ENCODE measurements at places on chromosomes 2 and 18.

DNA sequence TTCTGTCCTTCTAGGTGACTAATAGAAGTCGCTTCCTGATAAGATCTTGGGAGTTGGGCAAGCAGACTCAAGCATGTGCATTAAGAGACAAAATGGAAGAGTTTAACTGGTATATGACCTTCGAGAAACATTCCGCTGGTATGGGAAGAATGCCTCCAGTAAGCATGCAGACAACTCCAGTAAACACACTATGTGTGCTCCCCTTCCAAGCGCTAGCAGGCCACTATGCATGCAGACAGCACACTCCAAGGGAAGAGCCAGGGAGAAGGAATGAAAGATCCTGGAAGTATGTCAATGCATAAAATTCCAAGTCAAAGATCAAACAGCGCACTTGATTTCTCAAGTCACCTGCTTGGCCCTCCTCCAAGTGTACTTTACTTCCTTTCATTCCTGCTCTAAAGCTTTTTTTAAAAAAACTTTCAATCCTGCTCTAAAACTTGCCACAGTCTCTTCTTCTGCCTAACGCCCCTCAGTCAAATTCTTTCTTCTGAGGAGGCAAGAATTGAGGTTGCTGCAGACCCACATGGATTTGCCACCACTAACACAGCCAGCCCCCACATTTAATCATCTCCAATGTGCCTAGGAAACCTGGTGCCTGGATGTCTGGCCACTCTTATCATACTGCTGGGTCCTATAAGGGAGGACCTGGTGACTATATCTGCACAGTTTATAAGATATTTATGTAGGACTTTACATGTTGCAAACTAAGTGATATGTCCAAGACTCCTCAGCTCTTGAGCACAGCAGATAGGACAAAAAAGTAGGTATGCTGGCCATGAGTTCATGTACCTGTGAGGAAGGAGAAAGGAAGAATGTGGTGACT, 239.8 kb downstream of the PDE11A start:
- DNase-seq = no peak

DNA sequence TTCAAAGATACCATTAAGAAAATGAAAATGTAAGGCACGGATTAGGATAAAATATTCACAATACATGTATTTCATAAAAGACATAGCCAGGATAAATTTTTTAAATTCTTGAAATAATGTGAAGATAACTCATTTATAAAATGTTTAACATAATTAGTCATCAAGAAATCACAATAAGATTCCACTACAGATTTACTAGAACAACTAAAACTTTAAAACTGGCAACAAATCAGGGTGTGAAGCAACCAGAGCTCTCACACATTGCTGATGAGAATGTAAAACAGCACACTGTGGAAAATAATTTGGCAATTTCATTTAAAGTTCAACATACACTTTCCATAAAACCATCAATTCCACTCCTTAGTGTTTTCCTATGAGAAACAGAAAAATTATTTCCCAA, 89.6 kb upstream of the UBE2E3 start:
- no peak for DNase-seq

GRCh38 chr18:47970664-47971531, 40.4 kb upstream of the SMAD2 start:
- DNase-seq = no peak

- no peak for DNase-seq
Measured at GRCh38 chr2:11687736-11688135, 17.7 kb upstream of the NTSR2 start.

DNA sequence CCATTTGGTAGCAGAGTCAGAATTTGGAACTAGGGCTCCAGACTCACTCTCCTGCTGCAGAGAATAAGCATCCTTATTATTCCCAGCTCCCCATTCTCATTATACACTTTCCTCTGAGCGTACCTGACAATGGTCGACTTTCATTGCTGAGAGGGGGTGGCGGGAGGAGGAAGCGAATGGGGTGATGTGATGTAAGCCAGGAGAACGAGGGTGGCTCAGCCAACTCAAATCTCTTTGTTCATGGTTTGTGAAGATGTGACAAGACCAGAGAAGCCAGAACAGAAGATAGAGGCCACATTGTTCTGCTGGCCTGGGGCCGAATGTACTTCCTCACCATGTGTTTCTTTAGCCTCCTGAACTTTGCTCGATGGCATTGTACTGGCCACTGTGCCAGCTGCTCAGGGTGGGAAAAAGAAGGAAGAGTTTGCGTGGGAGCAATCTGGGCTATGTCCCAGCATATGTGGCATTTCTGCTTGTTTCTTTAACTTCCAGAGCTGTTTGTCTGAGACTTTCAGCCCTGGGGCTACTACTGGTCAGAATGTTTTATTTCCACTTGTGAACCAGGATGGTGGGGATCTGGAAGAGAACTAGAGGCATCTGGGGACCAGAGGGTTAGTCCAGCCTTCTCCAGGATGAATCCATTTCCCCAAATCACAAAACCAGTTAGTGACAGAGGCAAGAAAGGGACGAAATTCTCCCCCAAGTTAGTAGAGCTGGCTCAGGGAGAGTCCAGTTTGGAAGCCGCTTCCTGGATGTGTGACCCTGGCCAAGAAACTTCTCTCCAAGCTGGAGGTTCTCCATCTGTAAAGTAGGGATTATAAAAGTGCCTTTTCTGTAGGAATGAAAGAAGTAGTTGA, 62.6 kb downstream of the MOGAT1 start:
- peak; percentile 98 for DNase-seq

DNA sequence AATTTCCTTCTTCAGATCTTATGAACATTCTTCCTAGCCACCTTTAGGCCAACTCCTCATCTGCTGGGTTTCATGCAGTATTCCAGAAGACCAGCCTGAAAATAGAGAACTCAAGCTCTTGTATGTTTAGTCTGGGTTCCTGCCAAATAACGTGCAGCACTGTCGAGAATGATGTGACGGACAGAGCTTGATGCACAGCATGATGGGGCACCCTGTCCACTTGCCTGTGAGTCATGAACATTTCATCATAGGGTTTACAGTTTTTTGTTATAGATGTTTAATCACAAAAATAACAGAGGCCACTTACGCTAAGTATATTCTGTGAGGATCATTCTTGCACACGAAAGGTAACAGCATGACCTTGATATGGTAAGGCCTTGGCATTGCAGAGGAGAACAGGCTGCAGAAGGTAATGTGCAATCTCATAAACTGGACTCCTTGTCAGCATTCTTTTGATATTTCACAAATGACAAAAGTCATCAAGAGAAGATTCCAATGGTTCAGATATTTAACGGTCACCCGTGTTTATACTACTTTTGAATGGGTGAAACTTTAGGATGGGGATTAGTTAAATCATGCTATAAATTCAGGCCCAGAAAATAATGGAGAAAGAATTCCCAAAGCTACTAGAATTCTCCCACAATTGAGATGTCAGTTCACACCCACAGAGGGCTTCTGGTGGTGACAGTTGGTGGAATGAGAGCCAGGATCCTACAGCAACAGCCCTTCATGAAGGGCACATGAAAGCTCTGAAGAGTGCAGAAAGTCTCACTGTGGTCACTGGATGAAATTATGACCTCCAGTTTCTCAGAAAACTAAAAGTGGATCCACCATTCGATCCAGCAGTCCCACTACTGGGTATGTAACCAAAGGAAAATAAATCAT, 396.1 kb upstream of the RAB12 start:
- DNase-seq = no peak

DNA sequence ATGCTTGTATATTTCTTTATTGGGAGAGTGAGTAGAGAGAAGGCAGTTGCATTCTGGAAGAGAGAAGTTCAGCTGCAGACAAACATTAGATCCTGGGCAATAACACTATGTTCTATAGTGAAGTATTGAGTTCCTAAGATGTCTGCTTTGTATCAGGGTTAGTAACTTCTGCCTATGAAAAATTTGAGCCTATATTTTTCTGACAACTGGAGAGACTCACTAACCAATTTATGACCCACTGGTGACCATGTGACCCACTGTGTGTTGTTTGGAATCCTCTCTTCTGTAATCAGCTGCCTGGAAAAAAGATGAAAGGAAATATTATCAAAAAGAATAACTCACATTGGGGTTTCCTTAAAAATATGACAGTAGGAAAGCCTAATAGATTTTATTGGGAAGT, 35.3 kb downstream of the DPP4 start:
- no peak for DNase-seq

- no peak for DNase-seq
Measured at GRCh38 chr2:18527326-18527725, 33.1 kb downstream of the RDH14 start.

DNA sequence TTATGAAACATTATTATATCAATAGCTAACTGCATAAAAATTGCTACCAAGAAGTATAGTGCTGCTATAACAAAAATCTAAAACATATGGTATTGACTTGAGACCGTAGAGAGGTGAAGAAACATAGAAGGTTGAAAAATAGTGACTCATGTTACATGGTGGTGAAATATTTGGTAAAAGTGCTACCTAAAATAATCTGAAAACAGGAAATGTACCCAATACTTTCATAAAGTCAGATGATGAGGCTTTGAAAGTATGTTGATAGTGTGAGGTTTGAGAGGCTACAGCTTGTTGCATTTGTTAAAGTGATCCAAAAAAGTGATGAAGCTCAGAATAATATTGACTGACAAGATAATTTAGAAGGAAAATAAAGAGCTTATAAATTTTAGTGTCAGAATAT, 718.7 kb upstream of the SLC8A1 start:
- DNase-seq = no peak

DNA sequence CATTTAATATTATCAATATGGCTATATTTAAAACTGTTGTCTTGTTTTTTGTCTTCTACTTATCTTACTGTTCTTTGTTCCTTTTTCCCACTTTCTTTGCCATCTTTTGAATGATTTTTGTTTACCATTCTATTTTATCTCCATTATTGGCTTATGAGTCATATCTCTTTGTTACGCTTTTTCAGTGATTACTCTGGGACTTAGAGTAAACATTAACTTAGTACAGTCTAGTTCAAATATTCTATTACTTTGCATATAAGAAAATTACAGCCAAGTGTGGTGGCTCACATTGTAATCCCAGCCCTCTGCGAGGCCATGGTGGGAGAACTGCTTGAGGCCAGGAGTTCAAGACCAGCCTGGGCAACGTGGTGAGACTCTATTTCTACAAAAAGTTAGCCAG, 26.1 kb downstream of the ADCY3 start:
- DNase-seq = no peak

DNA sequence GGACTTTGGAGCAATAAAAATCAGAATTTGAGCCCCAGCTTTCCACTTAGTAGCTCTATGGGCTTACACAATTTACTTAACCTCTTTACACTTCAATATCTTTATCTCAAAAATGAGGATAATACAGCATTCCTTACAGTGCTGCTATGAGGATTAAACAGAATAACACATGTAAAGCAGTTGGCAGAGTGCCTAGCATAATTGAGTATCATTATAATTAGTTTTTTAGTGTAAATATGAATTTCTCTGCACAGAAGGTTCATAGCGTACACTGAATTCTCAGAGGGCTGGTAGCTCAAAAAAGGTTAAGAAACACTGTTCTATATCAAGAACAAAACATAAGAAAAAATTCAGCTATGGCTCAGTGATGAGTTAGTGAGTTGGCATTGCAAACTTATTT, 190.4 kb upstream of the CYP26B1 start:
- DNase-seq = no peak

- DNase-seq = no peak
Measured at GRCh38 chr2:88836351-88836750, 144.9 kb downstream of the RPIA start.

DNA sequence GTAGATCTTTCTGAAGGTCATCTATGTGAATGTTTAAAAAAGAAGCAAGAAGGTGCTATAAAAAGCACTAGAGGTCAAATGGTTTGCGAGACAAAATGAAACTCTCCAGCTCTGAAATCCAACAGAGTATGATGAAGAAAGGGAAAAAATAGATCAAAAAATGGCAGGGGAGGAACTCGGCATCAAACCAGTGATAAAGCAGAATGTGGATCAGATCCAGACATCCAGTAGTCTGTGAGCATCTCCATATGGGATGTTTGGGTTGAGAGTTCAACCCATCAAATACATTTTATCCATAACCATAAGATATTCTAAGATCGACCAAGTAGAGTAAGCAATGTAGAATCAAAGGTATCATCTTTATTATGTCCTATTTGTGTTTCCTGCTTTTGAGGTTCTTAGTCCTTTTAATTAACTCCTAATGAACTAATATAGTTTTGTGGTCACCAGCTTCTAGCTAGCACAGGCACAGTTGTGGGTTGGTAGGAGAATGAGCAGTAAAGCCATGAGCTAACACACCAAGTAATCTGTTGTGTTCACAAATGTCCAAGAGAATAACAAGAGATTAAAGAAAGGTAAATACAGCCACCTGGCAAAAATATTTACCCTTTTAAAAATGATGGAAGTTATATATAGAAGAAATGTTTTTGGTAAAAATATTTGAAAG, 160.9 kb downstream of the NEDD4L start:
- DNase-seq = no peak

DNA sequence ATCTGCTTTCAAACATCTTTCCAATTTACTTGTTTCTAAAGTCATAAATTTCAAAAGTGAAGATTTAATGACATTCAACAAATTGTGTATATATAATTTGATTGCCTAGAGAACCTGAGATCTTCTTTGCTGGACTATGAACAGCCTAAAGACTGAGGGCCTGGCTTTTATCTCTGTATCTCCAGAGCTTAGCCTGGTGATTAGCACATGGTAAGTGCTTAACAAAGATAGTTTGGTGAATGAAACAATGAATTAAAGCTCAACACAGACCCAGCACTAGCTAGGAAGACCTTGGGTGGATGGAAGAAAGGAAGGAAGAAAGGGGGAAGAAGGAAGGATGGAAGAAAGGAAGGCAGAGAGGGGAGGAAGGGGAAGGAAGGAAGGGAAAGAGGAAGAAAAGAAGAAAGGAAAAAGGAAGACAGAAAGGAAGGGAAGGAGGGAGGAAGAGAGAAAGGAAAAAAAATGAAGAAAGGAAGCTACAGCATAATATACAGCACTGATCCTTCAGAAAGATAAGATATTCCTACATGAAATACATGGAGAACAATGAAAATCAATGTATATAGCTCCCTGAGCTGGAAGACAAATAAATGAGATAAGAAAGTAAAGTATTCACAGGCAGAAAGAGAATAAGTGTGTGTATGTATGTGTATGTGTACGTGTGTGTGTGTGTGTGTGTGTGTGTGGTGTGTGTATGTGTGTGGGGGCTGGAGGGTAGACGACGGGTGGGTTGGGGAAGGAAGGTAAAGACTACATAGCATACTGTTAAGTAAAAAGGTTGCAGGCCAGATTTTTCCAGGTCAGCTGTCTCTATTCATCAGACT, 318.2 kb downstream of the TNS1 start:
- DNase-seq = no peak

- no peak for DNase-seq
Measured at GRCh38 chr2:227781841-227782240, 31.8 kb upstream of the CCL20 start.

- DNase-seq = peak; percentile 71
Measured at GRCh38 chr2:20562540-20563225, 88.2 kb downstream of the HS1BP3 start.

Data from HepG2 (cell line).